Suprapubic skin (tissue), 4 donors: ENCODE measurements at places on chromosomes 13 and 19. TPM values are rescaled to one million over a fixed set of nuclear protein-coding genes. Genes with fewer than 3 reads are reported as not detected.

DNA sequence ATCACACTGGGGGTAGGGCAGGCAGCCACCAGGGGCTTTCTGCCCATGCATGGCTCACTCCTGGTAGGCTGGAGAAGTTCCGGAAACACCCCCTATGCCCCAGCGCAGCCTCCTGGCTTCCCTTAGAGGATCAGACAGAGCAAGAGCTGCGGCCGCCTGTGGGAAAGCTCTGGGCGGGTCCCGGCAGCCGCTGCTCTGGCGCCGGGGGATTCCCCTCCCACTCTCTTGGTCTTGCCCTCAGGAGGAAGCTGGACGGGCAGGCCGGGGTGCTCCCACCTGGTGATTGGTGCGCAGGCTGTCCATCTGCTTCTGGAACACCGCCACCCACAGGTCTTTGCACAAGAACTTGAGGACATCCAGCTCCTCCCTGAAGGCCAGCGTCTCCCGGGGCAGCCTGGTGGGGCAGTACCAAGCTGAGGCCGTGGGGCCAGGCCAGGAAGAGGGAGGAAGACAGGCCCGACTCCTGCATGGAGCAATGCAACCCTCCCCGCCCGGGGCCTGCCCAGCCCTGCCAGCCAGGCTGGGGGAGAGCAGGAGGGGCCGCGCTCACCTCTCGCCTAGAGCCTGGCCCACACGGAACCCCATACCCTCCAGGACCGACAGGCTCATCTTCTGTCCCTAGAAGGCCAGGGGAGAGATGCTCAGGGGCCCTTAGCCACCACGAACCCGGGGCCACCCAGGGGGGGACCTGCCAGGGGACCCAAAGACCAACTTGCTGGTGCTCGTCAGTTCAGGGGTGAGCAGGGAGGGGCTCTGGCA is 4.0 kb upstream of the NKPD1 start:
- DNase-seq: no peak

DNA sequence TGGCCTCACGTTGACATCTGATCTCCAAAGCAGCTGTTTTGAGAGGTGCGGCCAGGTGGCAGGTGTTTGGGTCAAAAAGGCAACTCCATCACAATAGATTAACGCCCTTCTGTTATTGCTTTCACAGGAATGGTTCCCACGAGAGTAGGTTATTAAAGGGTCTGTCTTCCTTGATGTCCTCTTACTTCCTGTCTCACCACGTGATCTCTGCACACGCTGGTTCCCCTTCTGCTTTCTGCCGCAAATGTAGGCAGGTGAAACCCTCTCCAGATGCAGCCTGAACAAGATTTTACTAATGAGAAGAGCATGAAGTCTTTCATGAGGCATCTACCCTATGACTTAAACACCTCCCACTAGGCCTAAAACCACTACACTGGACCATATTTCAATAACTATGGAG is 22.8 kb upstream of the ZNF564 start:
- DNase-seq: no peak

GRCh38 chr19:31512181-31512970 is 163.1 kb upstream of the TSHZ3 start:
- peak; percentile 47 for DNase-seq

GRCh38 chr19:3649888-3650287 is 23.3 kb upstream of the CACTIN start:
- DNase-seq: no peak

- no peak for DNase-seq
These were observed 11.3 kb downstream of the PCID2 start for GRCh38 chr13:113196970-113197737.

GRCh38 chr19:29328586-29328985 is 115.6 kb upstream of the UQCRFS1 start:
- no peak for DNase-seq

DNA sequence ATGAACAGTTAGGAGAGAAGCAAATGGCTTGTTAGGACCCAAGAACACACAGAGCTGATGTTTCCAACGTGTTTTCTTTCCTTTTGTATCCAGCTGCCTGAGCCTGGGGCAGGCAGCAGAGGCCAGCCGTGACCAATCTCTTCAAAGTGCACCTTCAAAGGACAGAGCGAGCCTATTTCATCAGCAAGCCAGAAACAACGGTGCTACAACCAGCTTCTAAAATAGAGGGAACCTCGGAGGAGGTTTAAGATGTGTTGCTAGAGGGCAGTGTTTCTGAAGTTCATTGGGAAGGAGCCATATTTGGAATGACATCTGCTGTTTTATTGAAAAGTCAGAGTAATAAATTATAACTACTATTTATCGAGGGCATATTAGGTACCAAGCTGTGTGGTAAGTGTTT is 56.2 kb upstream of the RFC3 start:
- DNase-seq: no peak

- no peak for DNase-seq
These were observed 170.1 kb downstream of the OLFM4 start for GRCh38 chr13:53198736-53199135.

DNA sequence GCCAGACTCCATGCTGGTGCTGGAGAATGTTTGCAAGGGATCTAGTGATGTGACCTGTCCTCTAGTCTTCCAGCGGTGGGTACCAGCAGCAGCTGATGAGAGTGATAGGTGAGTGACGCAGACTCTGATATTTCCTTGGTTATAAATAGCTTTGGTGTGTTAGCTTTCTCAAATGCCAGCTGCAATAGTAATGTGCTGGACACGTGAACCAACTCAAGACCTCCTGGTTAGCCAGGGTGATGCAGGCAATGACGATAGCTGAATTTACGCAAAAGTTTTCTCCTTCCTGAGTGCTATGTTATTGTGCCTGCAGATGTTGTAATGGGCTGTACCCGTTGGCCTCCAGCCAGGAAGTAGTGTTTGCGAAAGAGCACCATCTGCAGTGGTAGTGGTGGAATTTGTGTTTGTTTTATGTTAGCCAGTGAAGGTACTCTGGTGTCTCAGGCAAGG is 129.5 kb downstream of the CYSLTR2 start:
- peak; percentile 89 for DNase-seq

- DNase-seq: no peak
These were observed 222.4 kb downstream of the NBEA start for GRCh38 chr13:35164324-35164932.

DNA sequence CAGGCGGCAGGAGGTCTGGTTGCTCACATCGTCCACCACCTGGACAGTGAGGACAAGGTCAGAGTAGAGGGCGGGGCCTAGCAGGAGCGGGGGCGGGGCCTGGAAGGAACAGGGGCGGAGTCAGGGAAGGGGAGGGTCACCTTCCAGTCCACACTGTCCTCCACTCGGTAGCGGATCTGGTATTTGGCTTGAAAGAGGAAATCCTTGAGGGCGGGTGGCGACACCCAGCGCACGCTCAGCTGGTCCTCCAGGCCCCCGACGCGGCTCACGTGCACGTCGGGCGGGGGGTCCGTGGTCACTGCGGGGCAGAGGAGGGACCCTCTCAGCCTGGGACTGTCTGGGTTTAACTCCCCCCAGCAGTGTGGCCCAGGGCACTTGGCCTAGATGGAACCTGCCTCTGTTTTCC is 8.2 kb downstream of the REX1BD start:
- DNase-seq: no peak

GRCh38 chr13:70128098-70128497 is 19.8 kb upstream of the KLHL1 start:
- no peak for DNase-seq

DNA sequence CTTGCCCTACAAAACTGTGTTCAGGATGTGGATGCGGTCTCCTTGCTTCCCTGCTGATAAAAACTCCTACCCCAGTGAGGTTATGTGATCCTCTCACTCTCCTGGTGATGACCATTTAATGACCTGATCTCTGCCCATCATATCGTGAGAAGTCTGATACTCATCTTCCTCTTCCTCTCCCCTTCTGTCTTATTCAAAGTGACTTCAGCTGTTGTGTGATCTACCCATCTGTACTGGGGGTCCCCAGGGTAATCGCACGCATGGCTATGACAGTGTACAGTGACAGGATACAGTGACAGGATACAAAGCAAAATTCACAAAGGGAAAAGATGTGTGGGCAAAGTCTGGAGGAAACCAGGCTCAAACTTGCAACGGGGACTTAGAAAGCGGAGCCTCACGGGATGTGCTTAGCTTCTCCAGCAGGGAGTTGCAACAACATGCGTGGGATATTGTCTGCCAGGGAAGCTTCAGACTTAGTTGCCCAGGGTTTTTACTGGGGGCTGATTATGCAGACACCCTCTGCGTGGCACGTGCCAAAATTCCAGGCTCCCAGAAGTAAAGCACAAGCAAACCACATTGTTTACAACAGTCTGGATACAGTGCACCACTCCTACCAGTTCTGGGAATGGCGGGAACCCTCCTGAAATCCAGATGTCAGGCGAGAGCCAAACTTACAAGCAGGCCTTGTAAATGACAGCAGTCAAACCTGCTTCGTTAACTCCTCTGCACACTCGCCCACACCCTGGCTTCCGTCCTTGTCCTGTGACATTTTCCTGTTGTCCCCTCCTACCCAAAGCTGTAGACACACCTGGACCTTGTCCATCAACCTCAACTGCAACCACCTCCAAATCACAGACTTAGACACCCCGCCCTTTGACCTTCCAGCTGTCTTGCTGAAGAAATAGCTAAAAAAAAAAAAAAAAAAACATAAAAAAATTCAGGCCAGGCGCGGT is 18.0 kb upstream of the GARRE1 start:
- DNase-seq: peak; percentile 71

- no peak for DNase-seq
These were observed 5.3 kb downstream of the NAXD start for GRCh38 chr13:110620596-110620995.

DNA sequence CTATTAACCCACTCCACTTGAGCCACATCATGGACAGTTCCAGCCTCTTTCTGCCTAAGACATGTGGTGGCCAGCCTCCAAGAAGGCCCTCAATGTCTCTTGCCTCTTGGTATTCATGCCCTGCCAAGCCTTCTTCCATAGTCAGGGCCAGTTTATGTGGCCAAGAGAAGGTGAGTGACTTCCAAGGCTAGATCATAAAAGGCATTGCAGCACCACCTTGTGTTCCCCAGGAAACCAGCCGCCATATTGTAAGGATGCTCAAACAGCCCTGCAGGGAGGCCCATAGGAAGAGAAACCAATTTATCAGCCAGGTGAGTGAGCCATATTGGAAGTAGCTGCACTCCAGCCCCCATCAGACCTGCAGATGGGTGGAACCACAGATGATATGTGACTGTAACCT is 12.3 kb upstream of the DNMT1 start:
- no peak for DNase-seq

DNA sequence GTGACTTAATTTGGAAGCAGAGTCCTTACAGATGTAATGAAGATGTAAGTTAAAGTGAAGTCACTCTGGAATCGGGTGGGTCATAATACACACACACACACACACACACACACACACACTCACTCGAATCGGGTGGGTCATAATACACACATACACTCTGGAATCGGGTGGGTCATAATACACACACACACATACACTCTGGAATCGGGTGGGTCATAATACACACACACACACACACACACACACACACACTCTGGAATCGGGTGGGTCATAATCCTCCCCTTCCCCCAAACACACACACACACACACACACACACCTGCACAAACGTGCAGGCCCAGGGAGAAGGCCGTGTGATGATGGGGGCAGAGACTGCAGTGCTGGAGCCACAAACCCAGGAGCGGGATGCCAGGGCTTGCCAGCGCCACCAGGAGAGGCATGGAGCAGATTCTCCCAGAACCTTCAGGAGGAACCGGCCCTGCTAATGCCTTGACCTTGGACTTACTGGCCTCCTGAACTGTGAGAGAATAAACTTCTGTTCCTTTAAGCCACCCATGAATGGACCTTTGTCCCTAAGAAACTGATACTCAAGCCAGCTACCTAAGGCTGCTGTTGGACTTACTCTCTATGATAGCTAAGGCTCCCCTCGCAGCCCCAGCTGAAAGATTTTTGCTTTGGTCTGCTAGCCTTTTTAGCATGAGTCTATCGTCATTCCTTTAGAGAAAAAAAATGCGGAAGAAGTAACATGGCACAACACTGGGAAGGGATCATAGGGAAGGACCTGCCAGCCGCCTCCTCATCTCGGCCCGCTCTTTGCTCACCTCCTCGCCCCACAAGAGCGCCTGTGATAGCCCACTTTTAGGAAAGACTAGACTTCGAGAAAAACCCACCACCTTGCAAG is 136.2 kb upstream of the RNF113B start:
- DNase-seq: no peak

- no peak for DNase-seq
These were observed 354 bp downstream of the CYP4F3 start for GRCh38 chr19:15640904-15641597.

DNA sequence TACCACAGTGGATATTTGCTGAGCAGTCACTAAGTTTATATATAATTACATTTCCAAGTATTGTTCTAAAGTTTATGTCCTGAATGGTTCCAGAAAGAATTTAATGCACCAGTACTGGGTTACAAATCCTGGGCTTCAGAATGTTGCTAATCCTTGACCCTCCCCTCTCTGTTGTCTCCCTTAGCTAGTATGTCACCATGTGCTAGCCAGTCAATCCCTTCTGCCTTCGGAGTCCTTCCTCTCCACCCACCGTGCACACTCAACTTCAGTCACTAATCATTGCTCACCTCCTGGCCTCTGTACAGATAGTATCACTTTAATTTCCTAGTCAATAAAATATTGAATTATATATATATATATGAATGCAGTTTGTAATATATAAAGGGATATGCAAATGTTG is 7.5 kb downstream of the FAM124A start:
- DNase-seq: no peak

- no peak for DNase-seq
These were observed 23.2 kb downstream of the ANKRD27 start for GRCh38 chr19:32651729-32652140.

DNA sequence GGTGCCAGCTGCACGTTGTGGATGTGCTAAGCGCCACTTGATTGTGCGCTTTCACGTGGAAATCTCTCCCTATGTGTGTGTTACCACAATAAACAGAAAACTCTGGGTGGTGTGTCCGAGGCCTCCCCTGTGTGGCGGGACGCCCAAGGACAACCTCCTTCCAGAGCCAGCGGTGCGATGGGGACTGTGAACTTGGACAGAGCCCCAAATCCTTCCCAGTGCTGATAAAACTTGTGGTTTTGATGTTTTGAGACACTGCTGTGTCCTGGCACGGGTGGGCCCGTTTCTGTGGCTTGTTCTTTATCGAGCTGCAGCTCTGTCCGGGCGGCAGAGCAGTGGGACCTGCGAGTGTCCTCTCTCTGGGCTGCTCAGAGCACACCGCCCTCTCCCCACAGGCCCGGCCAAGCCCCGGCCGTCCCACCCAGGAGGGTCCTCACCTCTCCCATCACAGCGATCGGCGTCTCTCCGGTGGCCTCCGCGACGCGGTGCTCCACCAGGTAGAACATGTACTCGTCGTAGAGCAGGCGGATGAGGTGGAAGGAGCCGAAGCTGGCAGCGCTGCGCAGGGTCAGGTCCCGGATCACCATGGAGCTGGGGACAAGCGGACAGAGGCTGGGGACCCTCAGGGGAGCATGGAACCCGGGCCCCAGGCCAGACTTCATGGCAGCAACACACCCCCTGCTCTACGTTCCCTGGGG is 18.8 kb upstream of the RANBP3 start:
- no peak for DNase-seq

Gene SIGLEC5
- total RNA-seq: not detected

Gene RPL13A
- 2,613 TPM for total RNA-seq

Gene KLK11
- total RNA-seq: 372 TPM

Gene CNN1
- total RNA-seq: 26.0 TPM

Gene FGF22
- 8.0 TPM for total RNA-seq

Gene TMC4
- 3.4 TPM for total RNA-seq

Gene CCL25
- total RNA-seq: not detected

Gene KIR2DL3
- not detected for total RNA-seq

Gene MCEMP1
- not detected for total RNA-seq

Gene NALCN
- 0.76 TPM for total RNA-seq

Gene SIGLEC9
- not detected for total RNA-seq
